Hematopoietic multipotent progenitor cell treated with erythropoietin and hydrocortisone succinate and interleukin-3 and kit ligand, for 17 days (in vitro differentiated cells): ENCODE measurements at places on chromosomes 2 and 18.

GRCh38 chr2:176566496-176566895 lies 297.3 kb downstream of the MTX2 start:
- DNase-seq: no peak

GRCh38 chr2:191233533-191233932 lies 11.7 kb upstream of the MYO1B start:
- DNase-seq: no peak

DNA sequence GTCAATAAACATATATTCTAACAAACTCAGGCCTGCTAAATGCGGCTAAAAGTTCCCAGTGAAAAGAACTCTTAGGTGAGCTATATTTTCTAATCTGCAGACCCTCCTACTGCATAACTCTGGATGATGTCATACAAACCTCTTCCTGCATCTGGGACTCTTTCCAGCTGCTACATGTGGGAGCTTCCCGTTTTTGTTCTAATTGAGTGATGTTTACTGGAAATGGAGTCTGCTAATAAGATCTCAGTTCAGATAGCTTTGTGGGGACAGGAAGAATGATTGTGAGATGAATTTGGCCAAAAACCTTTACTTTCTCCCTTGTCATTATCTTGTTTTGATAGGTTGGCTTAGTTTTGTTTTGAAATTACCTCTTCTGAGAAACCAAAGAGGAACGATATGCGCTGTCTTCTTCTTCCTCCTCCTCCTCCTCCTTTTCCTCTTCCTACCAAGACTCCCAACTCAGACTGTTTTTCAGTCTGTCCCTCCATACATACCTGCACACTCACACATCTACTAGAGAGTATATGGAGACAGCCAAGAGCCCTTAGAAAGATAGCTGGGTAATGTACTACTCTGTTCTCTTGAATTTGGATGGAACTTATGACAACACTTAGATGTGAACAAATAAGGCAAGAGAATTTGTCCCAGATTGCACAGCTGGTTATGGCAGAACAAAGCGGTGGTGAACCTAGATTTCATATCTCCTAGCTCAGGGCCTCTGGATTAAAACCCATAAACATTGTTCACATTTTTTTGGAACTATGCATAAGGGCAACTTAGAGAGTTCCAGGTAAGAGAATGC lies 39.8 kb upstream of the AAK1 start:
- no peak for DNase-seq

DNA sequence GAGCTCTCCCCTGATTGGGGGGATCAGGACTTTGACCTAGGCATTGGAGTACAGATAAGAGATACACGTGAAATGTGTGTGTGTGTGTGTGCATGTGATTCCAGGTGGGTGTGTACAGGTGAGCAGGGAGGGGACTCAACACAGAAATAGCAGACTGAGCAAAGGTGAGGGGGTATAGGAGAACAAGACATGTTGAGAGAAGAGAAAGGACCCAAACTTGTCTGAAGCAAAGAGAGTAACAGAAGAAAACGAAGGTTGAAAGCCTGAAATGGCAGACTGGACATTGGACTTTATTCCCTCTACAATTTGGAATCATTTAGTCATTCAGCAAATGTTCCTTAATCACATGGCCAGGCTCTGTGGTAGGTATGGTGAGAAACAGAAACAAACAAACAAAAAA lies 23.3 kb downstream of the MRO start:
- DNase-seq: no peak

GRCh38 chr18:45295388-45295787 lies 319.9 kb upstream of the SLC14A2 start:
- no peak for DNase-seq

- DNase-seq: no peak
Observed at GRCh38 chr2:83613178-83613577, 845.9 kb downstream of the SUCLG1 start.

DNA sequence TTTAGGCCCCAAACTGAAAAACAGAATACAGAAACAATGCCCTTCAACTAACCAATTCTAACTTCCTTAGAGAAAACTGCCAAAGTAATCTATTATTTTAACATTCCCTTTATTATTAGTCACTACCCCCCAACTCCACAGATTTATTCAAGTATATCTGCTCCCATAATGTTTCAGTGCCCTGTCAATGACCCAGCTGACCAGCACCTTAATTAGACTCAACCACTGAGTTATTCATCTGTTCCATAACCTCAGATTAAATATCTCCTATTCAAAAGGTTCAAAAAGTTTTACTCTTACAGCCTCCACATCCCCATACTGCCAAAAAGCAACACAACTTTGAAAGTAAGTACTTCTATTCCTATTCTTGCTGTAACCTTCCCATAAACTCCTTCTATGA lies 202.4 kb downstream of the EXOC6B start:
- DNase-seq: no peak

DNA sequence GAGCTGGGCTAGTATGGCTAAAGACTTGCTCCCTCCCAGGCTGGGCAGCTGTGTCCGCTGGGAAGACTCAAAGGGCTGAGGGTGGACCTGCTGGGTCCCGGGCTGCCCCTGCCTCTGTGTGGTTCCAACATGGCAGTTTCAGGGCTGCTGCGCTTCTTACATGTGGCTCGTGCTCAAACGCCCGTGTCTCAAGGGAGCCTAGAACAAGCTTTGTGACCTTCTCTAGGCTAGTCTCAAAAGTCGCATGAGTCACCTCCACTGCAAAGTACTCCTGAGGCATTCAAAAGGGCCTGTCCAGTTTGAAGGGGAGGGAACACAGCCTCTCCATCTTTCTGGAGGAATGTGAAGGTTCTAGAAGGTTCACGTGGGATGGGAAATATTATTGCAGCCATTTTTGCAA lies 44.7 kb upstream of the RAB31 start:
- no peak for DNase-seq

GRCh38 chr2:173075056-173075780 lies 428 bp upstream of the MAP3K20 start:
- DNase-seq: no peak

DNA sequence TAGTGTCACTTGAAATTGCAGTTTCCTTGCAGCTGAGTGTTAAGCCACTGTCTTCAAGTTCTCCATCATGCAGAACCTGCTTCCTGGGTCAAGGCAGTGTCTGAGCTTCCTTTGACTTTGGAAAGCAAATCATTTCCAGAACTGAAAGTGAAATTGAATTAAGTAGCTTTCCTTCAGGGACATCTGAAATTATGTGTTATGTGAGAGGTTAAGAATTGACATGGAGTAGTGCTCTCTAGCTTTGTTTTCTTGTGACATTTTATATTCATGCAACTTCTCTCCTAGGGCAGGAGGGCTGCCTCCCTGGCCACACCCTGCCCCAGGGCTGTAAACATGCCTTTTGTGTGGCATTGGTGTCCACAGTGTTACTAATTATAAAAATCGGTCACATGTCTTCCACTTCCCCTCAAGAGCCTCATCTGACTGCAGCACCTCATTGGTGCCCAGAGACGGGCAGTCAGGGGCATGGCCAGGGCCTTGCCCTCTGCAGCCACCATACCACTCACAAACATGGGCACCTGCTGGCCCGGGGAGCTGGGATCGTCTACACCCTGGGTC lies 14.4 kb downstream of the RAB12 start:
- DNase-seq: no peak

GRCh38 chr2:209526561-209526960 lies 102.7 kb downstream of the MAP2 start:
- no peak for DNase-seq

GRCh38 chr2:97728091-97728731 lies 14.8 kb downstream of the ZAP70 start:
- DNase-seq: no peak

DNA sequence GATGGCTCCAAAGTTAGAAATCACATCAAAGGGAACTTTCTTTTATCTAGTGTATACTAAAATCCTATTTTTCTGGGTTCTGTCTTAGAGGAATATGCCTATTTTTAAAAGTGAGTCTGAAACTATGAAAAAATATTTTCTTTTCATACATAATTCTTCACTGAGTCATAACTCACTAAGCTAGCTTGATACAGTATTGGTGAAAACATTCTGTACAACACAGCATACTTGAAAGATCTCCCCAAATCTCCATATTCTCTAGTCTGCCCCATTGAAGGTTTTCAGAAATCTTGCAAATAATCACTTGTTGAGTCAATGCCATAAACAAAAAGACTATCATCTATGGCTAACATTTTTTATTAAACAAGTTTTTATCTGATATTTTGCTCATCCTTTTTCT lies 44.5 kb downstream of the COL3A1 start:
- DNase-seq: no peak

DNA sequence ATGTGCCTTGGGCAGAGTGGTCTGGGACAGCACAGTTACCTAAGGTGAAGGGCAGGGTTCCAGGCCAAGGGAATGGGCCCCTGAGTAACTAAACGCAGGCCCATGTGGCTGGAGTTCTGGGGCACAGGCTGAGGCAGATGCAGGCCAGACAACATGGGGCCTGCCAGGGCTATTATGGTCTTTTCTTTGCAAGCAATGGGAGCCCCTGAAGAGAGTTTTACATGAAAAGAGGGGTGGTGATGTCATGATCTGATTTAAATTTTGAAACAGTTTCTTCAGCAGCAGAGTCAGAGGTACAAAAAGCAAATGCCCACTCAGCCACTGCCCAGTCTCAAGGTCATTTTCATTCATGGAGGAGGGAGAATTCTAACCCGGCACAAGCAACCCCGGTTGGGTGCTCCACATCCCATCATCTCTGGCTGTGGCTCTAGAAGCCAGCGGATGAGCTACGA lies 5.6 kb downstream of the CHST10 start:
- no peak for DNase-seq

- DNase-seq: peak; percentile 25
Observed at GRCh38 chr2:8620611-8621382, 61.1 kb upstream of the ID2 start.

GRCh38 chr2:239436076-239436475 lies 35.3 kb upstream of the HDAC4 start:
- DNase-seq: no peak

DNA sequence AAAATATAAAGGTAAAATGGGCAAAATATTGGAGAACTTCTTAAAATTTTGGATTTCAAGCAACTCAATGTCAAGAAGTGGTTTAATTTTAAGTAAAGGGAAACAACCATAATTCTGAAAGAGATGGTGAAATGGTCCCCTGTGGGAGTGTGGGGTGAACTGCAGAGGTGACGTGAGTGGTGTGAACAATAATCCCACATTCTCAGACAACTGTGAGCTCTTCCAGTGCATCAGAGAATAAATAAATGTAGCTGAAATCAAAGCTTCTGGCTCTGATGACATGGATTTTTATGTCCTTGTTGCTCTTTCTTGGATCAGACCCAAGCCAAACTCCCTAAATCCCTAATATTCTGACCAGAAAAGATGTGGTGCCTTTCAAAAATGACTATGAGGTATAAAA lies 672.7 kb downstream of the ZEB2 start:
- no peak for DNase-seq

GRCh38 chr2:68385220-68385906 lies 20.3 kb downstream of the PLEK start:
- DNase-seq: no peak
